ENCODE measurements at places on chromosomes 3 and 15.

DNA sequence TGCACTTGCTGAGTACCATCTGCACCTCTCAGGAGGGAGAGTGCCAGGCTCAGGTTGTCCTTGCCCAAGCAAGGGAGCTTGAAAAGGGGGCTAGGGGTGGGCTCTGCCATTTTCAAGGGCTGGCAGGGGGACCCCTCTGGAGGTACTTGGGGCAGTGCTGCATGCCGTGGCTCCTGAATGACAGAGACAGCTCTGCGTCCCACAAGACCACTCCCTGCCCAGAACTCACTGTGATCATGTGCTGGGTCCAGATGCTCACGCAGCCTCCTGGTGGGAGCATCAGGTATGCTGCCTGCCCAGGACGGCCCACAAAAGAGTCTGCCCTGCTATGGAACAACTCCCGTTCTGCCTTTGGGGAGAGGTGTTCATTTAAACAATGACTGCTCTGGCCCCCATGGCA lies 165.2 kb downstream of the GOLGA6L4 start:
- no peaks in the 10 kb centered on the region for H3K4me1 ChIP-seq
- DNase-seq, result no peak
- no peaks in the 10 kb centered on the region for H3K27me3 ChIP-seq

DNA sequence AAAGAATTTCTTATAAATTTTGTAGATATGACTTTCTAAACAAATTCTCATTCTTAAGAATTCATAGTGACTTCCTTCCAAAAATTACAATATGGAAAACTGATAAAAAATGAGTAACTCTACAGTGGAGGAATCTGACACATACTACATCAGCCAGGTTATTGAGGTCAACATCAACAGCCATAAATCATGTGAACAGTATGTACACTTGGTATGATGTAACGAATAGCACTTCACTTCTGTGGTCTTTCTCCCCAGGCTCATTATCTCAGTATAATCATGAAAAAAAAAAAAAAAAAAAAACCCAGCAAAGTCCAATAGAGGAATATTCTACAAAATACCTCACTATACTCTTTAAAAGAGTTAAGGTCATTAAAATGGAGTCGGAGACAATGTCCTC lies 111.2 kb upstream of the SUCLG2 start:
- no peak overlapping the region for H3K4me3 ChIP-seq
- no peaks in the 10 kb centered on the region for H3K4me1 ChIP-seq
- no peaks in the 10 kb centered on the region for H3K36me3 ChIP-seq
- no peaks in the 10 kb centered on the region for H3K27me3 ChIP-seq
- DNase-seq, result no peak

GRCh38 chr3:46399557-46399956 lies 7.3 kb downstream of the CCR5AS start:
- H3K27me3 ChIP-seq, result peaks cover 38% of the 10 kb centered on the region
- peak; percentile 49 for DNase-seq
- H3K4me1 ChIP-seq, result peaks cover 14% of the 10 kb centered on the region
- no peak overlapping the region for H3K4me3 ChIP-seq
- H3K36me3 ChIP-seq, result no peaks in the 10 kb centered on the region

GRCh38 chr3:49841126-49841696 lies 15.2 kb downstream of the TRAIP start:
- H3K36me3 ChIP-seq, result no peaks in the 10 kb centered on the region
- H3K27me3 ChIP-seq, result no peaks in the 10 kb centered on the region
- H3K4me3 ChIP-seq, result no peak overlapping the region

GRCh38 chr3:106206146-106206545 lies 337.3 kb upstream of the CBLB start:
- H3K4me3 ChIP-seq, result peak overlapping the region; percentile 53
- peaks cover 25% of the 10 kb centered on the region for H3K4me1 ChIP-seq
- no peaks in the 10 kb centered on the region for H3K27me3 ChIP-seq
- H3K36me3 ChIP-seq, result no peaks in the 10 kb centered on the region
- H3K27ac ChIP-seq, result peak overlapping the region; percentile 29

DNA sequence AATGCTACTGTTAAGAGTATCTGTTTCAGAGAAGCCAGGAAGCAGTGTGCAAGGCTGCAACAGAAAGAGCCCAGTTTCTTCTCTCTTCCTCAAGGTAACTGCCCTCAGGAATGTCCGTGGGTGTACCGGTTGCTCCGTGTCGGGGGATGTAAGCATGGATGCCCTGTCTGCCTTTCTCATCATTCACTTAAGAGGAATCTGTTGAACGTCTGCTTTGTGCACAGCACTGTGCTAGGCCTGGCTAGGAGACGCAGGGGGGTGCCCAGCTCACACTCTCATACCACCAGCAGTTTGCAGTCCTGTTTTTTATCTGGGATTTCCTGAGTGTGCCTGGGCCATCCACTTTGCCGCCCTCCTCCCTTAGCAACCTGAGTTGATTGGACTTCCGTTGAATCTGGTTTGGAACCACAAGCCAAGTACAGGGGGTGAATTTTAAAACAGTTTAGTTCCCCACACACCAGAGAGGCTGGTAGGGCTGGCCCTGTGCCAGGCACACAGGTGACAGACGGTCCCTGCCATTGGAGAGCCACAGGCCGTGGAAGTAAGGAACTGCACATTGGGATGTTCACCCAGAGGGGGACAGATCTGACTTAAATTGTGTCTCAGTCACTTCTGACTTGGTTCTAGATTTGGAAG lies 11.2 kb downstream of the BOC start:
- no peak overlapping the region for H3K27ac ChIP-seq
- no peaks in the 10 kb centered on the region for H3K27me3 ChIP-seq
- H3K4me1 ChIP-seq, result peaks cover 16% of the 10 kb centered on the region

GRCh38 chr3:34219556-34219955 lies 421.1 kb downstream of the PDCD6IP start:
- H3K27ac ChIP-seq, result no peak overlapping the region
- H3K27me3 ChIP-seq, result no peaks in the 10 kb centered on the region
- H3K4me1 ChIP-seq, result no peaks in the 10 kb centered on the region

DNA sequence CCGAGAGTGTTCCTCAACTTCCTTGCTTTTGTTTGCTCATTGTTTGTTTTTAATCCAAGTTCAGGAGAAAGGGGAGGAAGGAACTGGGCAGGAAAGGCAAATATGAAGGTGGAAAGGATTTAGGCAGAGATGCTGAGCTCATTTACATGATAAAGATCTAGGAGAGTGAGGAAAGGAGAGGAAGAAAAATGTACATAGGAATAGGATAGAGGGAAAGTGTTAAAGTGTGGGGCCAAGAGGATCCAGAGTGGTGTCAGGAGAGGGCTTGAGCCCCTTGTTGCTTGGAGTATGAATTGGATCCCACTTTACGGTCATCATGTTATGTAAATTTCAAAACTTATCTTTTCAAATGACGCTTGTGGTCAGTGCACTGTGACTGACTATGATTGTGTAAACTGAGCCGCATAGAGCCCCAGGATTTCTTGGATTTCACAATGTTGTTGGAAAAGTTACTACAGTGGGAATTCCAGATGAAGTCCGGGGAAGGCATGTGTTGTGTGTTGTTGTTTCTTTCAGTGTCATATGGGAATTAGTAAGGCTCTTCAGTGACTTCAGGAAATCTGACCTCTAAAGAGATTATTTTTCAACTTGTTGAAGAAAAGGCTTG lies 15.0 kb upstream of the PLD1 start:
- peak; percentile 88 for DNase-seq
- H3K27me3 ChIP-seq, result no peaks in the 10 kb centered on the region
- H3K4me1 ChIP-seq, result peaks cover 20% of the 10 kb centered on the region

- no peak for DNase-seq
- H3K27me3 ChIP-seq, result peaks cover 55% of the 10 kb centered on the region
- no peak overlapping the region for H3K4me3 ChIP-seq
- H3K4me1 ChIP-seq, result no peaks in the 10 kb centered on the region
These were observed 20.3 kb downstream of the LAMP3 start for GRCh38 chr3:183142199-183142598.

DNA sequence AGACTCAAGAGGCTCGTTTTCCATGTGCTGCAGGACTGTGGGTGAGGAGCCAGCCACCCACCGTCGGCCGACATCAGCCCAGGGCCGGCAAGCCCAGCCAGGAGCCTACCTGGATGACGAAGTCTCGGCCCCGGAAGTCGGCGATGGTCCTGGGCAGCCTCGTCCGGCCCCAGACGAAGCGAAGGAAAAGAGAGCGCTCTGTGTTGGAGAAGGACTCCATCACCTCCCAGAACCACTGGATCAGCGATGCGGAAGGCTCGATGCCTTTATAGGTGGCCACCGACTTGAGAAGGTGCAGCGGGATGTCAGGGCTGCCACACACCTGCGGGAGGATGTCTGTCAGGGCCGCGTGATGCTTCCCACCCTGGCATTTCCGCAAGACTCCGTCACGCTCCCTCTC lies 13.8 kb upstream of the OCA2 start:
- no peak overlapping the region for H3K27ac ChIP-seq
- peaks cover 6% of the 10 kb centered on the region for H3K36me3 ChIP-seq
- DNase-seq, result no peak
- no peaks in the 10 kb centered on the region for H3K4me1 ChIP-seq

DNA sequence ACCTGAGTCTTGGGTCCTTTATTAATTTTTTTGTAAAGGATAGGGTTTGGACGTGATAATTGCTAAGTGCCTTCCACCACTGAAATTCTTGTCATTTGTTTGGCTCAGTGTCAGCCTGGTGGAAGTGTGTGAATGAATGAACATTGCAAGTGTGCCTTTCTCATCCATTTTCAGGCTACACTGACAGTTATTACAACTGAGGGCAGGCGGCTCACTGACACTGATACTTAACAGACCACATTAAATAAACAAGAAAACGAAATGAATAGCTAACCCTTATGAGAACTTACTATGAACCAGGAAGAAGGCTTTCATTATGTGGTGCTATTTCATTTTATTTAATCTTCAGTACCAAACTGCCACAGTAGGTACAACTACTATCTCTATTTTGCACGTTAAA lies 188.8 kb upstream of the CRBN start:
- H3K36me3 ChIP-seq, result no peaks in the 10 kb centered on the region
- no peak overlapping the region for H3K27ac ChIP-seq
- DNase-seq, result no peak

- DNase-seq, result no peak
- peaks cover 22% of the 10 kb centered on the region for H3K4me1 ChIP-seq
- no peaks in the 10 kb centered on the region for H3K36me3 ChIP-seq
- no peak overlapping the region for H3K4me3 ChIP-seq
These were observed 223.0 kb downstream of the THSD4 start for GRCh38 chr15:71338265-71338664.

DNA sequence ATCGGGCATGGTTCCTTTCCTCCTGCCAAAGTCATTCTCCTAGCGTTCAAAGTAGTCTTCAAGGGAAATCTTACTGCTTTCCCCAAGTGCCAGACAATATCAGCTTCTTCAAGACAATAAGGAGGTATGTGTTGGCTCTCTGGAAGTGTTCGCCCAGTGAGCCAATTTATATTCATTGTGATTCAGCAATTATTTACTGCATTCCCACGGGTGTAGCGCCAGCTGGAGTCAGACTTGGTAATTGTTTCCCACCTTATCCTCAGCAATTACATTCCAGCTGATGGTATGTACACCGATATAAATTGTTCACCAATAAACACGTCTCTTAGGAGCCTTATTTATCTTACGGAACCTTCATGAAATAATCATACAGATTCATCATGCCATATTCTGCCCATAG lies 103.6 kb upstream of the CTNNB1 start:
- no peak overlapping the region for H3K4me3 ChIP-seq
- H3K4me1 ChIP-seq, result no peaks in the 10 kb centered on the region
- no peaks in the 10 kb centered on the region for H3K36me3 ChIP-seq
- no peaks in the 10 kb centered on the region for H3K27me3 ChIP-seq
- no peak for DNase-seq
- no peak overlapping the region for H3K27ac ChIP-seq

- no peak overlapping the region for H3K4me3 ChIP-seq
- H3K4me1 ChIP-seq, result peaks cover 23% of the 10 kb centered on the region
- peak overlapping the region; percentile 79 for H3K27ac ChIP-seq
These were observed 166.3 kb downstream of the VGLL4 start for GRCh38 chr3:11477407-11477911.

GRCh38 chr15:40252438-40253166 lies 13.7 kb downstream of the PAK6 start:
- no peaks in the 10 kb centered on the region for H3K4me1 ChIP-seq
- no peaks in the 10 kb centered on the region for H3K36me3 ChIP-seq
- peak; percentile 35 for DNase-seq
- peak overlapping the region; percentile 58 for H3K4me3 ChIP-seq
- H3K27ac ChIP-seq, result no peak overlapping the region

GRCh38 chr3:31567036-31567435 lies 34.3 kb downstream of the STT3B start:
- no peaks in the 10 kb centered on the region for H3K36me3 ChIP-seq
- H3K4me1 ChIP-seq, result peaks cover 9% of the 10 kb centered on the region
- no peak overlapping the region for H3K27ac ChIP-seq
- H3K4me3 ChIP-seq, result no peak overlapping the region

GRCh38 chr3:179324270-179324754 lies 1.5 kb downstream of the ZNF639 start:
- peaks cover 21% of the 10 kb centered on the region for H3K4me1 ChIP-seq
- peak; percentile 81 for DNase-seq
- H3K36me3 ChIP-seq, result peaks cover 25% of the 10 kb centered on the region
- H3K27ac ChIP-seq, result peak overlapping the region; percentile 94
- H3K4me3 ChIP-seq, result peak overlapping the region; percentile 89

GRCh38 chr3:52272831-52273230 lies 5.6 kb downstream of the WDR82 start:
- H3K36me3 ChIP-seq, result peaks cover 29% of the 10 kb centered on the region
- H3K4me3 ChIP-seq, result no peak overlapping the region
- DNase-seq, result no peak
- H3K27ac ChIP-seq, result no peak overlapping the region

DNA sequence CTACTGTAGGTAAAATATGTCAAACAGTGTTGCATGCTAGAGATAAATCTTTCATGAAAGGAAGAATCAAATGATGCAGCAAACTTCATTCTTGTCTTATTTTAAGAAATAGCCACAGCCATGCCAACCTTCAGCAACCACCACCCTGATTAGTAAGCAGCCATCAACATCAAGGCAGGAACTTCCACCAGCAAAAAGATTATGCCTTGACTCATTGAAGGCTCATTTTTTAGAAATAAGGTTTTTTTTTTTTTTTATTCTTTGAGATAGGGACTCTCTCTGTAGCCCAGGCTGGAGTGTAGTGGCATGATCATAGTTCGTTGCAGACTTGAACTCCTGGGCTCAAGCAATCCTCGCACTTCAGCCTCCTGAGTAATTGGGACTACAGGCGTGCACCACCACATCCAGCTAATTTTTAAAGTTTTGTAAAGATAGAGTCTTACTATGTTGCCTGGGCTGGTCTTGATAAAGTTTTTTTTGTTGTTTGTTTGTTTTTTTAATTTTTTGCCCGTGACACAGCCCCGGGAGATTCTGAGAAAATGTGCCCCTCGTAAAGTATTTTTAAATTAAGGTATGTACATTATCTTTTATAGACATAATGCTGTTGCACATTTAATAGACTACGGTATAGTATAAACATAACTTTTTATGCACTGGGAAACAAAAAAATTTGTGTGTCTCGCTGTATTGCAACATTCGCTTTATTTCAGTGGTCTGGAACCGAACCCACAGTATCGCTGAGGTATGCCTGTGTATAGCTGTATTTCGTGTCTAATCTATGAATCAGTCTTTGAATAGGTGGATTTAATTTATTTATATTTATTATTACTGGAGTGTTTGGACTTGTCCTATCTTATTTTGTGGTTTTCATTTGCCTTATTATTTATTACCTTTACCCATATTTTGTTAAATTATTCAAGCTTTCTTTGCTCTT lies 23.3 kb downstream of the SNRK start:
- no peak overlapping the region for H3K4me3 ChIP-seq
- DNase-seq, result no peak
- H3K36me3 ChIP-seq, result peaks cover 10% of the 10 kb centered on the region
- no peak overlapping the region for H3K27ac ChIP-seq
- 0 out of 2 replicates have a peak, but pooled peaks cover 3% of the 10 kb centered on the region for H3K4me1 ChIP-seq

All from GM23248 (cell line).